ENCODE measurements at places on chromosomes 3 and 15.
A peak's percentile ranks its signal among the peaks of the same experiment; 100 is the strongest.

- no peak for DNase-seq
Measured at GRCh38 chr3:85781806-85782205, 823.0 kb downstream of the CADM2 start.

- no peak for DNase-seq
Measured at GRCh38 chr3:126110431-126111125, 26.7 kb upstream of the SLC41A3 start.

- DNase-seq, result no peak
Measured at GRCh38 chr3:34212175-34212574, 413.7 kb downstream of the PDCD6IP start.

- DNase-seq, result no peak
Measured at GRCh38 chr3:70097084-70097483, 97.6 kb downstream of the SAMMSON start.

- no peak for DNase-seq
Measured at GRCh38 chr15:68405378-68406250, 26.3 kb downstream of the ITGA11 start.

DNA sequence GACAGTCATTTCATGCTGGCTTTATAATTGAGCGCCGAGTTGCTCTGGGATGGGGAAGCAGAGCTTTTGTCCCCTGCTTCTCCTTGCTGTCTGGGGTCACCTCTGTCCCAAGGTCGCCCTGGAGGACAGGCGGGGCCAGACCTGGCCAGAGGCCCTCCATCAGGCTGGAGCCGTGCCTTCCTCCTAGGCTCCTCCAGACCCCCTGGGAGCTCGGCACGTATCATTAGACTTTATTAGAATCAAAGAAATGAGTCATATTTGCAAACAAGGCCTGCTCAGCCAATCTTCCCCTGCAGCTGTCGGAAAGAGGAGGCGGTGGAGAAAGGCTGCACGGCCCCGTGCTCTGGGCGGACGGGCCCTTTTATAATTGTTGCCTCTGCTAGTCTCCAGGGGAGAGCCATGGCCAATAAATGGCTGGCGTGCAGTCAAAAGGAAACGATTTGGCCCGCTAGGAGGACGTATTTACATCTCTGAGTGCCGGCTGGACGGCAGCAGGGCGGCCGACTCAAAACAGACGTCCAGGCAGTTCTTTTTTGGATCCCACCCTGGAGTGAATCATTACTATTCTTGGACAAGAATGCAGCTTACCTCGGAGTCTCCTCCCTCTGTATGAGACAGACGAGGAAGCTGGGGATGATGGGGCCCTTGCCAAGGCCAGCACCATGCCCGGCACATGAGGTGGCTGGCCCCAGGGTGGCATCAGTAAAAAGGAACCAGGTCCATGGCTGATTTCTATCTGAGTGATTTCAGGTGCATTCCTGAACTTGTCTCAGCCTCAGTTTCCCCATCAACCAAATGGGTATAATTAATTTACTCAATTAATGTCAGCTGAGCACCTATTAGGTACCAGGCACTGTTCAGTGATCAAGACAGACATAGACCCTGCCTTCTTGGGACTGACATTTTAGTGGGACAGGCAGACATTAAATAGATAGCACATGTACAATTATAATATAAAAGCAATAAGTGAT, 50.6 kb downstream of the SLC6A6 start:
- peak; percentile 94 for DNase-seq

GRCh38 chr3:115351193-115351592, 204.1 kb upstream of the ZBTB20 start:
- DNase-seq, result no peak

DNA sequence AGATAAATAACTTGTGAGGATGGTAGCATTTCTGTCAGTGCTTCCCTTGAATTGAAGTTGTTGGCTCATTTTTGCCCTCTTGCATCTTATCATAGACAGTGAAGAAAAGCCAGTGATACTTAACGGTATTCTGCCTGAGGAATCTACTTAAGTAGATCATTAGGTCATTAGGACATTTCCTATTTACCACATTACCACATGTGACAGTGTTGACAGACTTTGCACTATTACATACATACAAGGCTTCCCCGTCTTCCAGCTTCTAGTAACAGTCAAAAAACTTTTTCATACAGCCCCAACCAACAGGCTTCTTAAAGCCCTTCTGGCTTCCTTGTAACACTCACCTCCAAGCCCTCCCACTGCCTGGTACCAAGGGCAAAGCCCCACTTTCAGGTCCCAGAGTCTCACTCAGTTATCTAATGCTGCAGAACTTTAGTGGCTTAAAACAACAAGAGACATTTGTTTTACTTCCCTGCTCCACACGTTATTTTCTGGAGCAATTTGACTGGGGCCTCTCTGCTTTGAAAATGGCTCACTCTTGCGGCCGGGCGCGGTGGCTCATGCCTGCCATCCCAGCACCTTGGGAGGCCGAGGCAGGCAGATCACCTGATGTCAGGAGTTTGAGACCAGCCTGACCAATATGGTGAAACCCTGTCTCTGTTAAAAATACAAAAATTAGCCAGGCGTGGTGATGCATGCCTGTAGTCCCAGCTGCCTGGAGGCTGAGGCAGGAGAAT, 40.0 kb downstream of the ASB7 start:
- no peak for DNase-seq

DNA sequence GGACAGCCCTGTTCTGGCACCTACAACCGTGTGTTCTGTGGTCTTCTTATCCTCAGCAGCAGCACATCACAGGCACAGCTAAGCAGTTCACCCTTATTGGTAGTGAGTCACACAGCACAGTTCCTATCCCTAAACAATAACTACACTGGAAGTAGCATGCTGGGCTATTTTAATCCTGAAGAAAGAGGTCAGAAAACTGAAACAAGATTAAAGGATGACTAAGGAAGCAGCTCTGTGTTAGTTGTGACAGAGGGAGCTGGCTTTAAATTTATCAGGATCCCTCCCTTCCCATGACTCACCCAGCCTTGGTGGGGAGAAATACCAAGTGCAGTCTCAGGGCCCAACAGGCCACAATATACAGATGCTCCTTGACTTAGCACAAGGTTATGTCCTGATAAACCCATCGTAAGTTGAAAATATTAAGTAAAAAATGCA, 144.3 kb downstream of the ERC2 start:
- DNase-seq, result peak; percentile 56

GRCh38 chr15:69583626-69584025, 131.0 kb downstream of the RPLP1 start:
- no peak for DNase-seq

- DNase-seq, result no peak
Measured at GRCh38 chr3:171752329-171752728, 58.0 kb downstream of the PLD1 start.

DNA sequence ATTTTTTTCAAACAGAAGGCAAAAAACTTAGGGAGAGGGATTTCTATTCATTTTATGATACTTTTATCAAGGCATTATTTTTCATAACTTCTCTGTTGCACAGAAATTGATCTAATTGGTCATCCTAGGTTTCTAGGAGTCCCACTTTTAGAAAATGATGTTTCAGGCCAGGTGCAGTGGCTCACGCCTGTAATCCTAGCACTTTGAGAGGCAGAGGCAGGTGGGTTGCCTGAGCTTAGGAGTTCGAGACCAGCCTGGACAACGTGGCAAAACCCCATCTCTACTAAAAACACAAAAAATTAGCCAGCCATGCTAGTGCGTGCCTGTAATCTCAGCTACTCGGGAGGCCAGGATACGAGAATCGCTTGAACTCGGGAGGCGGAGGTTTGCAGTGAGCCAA, 2.8 kb downstream of the LACTB start:
- no peak for DNase-seq

DNA sequence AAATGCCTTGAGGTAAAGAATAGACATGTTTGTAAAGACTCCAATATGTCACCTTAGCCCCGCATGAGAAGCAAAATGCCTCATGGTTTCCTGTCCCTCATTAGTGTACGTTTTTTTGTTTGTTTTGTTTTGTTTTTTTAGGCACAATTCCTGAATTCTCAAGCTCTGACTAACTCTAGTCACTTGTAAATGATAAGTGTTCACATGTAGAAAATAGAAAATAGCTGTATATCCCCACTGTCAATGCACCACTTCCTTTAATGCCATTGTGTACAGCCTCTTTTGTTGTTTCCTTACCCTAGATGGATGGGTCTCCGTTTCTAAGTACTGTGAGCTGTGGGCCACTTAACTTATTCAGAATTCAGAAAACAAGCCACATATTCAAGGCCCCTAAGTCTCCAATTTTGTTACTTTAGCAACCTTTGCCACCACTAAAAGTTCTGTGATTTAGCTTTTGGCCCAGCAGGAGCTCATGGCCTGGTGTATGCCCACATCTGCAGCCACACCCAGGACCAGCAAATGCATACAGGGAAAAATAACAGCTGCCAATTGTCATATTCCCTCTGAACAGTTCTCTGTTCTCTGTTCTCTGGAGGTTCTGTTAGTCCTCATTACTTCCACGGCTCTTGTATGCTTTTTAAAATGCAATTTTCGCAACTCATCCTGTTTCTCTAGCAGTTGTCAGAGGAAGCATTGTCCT, 655.5 kb downstream of the GBE1 start:
- DNase-seq, result no peak

DNA sequence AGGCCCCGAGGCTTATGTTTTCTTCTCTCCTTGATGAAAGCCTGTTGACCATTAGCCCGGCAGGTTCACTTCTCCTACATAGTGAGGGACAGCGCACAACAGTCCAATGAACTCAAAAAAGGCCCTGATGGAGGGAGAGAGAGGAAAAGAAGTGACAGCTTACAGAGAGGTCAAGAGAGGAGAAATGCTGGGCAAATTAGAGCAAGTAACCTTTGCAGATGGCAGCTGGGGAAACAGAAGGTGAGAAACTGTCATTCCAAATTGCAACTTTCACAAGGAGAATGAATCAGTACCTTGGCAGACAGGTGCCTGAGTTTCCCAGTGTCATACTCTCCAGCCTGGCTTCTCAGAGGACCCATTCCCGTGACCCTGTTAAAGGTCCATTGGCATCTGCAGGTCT, 252.0 kb downstream of the EPHB1 start:
- no peak for DNase-seq

DNA sequence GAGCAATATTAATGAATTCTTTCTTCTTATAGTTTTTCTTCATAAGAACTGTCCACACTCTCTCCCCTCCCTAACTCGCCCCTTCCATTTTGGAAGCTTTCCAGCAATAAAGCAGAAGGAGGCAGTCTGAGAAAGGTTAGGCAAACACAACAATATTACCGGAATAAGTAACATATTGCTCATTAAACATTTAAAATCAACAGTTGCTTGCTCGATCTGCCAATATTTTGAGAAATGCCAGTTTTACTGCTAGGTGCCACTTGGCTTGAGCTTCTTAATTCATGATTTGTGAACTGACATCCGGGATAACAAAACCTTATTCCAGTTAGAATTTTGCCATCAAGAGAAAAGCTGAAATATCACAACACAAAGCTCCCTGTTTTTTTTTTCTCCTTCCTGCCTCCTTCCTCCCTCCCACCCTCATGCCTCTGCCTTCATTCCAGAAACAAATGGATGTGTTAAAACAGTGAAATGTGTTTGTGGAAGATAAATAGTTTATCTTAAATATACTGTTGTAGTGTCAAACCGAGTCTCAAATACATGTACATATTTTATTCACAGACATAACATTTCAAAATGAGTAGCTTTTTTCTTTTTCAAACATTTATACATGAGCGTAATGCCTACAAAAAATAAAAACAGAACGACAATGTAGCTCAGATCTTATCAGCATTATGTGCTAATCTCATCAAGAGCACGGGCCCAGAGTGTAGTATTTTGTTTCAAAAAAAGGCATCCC, 253.7 kb downstream of the GAP43 start:
- no peak for DNase-seq

DNA sequence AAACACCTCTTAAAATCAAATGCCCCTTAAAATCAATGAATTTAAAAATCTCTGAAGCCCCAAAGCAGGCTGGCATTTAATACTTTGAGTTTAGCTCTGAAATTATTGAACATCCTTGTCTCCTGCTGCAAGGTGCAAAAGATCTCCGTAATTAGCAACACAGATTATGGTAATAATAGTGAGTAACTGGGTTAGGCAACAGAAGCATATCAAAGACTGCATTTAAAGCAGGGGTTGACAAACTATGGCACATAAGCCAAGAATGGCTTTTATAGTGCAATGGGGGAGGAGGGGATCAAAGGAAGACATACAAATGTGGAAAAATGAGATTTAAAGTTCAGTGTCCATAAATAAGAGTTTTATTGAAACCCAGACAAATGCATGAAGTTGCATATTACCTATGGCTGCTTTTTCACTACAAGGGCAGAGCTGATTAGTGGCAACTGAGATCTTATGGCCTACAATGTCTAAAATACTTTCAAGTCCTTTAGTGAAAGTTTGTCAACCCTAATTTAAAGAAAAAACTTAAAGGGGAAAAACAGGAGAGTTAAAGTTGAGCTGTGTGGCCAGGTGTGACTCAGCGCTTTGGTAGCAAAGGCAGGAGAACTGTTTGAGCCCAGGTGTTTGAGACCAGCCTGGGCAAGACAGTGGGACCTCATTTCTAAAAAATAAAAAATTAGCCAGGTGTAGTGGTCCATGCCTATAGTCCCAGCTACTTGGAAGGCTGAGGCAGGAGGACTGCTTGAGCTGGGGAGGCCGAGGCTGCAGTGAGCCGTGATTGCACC, 157.6 kb downstream of the TBL1XR1 start:
- no peak for DNase-seq

- no peak for DNase-seq
Measured at GRCh38 chr3:52036829-52037228, 19.5 kb downstream of the DUSP7 start.

GRCh38 chr3:53104762-53105161, 25.5 kb downstream of the RFT1 start:
- no peak for DNase-seq

GRCh38 chr15:66145726-66146182, 107.8 kb downstream of the MEGF11 start:
- DNase-seq, result no peak

- no peak for DNase-seq
Measured at GRCh38 chr3:46930945-46931403, 45.6 kb downstream of the CCDC12 start.

GRCh38 chr15:71409541-71409940, 294.3 kb downstream of the THSD4 start:
- no peak for DNase-seq

DNA sequence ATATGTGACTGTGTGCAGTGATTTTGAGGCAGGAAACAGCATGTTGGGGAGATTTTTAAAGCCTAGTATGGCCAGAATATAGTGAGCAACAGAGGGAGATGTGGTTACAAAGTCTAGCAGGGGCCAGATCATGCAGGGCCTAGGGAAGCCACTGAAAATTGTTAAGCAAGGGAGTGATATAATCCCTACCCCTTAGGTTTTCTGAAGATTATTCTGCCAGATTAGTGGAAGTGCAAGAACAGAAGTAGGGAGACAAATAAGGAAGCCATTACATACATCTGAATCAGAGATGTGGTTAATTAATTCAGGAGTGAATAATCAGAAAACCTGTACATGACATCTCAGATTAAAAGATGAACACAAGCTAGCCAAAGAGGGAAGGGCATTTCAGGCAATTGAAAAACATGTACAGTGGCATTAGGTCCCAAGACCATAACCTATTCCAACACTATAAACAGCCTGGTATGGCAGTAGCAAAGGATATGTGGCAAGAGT, 54.8 kb downstream of the MSL2 start:
- no peak for DNase-seq
